ENCODE measurements at places on chromosomes 1 and 21.

DNA sequence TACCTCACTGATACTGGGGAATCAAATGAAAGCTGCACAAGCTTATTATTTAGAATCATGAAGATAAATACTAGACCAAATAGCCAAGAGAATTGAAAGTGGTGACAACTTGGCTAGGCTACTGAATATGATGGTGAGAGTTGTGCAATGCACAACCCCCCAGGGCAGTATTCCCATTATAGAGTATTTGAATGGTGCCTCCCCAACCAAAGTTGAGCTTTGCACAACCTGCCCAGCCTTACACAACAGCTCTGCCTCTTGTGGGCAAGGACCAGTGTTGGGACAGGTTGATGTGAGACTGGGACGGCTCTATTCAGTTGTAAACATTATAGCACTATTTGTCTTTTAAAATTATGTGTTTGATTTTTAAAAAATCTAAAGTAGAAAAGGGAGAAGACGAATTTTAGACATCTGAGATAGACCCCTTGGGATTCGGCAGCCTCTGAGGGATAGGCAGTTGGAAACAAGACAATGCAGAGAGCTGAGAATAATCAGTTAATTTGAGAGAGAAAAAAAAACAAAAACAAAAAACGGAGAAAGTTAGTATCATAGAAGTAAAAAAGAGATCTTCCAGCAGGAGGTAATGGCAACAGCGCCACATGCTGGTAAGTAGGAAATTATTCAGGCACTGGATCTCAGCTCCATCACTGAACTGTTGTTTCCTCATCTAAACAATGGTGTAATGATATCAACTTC, 91.0 kb upstream of the KCNA3 start:
- DNase-seq, result peak; percentile 31

DNA sequence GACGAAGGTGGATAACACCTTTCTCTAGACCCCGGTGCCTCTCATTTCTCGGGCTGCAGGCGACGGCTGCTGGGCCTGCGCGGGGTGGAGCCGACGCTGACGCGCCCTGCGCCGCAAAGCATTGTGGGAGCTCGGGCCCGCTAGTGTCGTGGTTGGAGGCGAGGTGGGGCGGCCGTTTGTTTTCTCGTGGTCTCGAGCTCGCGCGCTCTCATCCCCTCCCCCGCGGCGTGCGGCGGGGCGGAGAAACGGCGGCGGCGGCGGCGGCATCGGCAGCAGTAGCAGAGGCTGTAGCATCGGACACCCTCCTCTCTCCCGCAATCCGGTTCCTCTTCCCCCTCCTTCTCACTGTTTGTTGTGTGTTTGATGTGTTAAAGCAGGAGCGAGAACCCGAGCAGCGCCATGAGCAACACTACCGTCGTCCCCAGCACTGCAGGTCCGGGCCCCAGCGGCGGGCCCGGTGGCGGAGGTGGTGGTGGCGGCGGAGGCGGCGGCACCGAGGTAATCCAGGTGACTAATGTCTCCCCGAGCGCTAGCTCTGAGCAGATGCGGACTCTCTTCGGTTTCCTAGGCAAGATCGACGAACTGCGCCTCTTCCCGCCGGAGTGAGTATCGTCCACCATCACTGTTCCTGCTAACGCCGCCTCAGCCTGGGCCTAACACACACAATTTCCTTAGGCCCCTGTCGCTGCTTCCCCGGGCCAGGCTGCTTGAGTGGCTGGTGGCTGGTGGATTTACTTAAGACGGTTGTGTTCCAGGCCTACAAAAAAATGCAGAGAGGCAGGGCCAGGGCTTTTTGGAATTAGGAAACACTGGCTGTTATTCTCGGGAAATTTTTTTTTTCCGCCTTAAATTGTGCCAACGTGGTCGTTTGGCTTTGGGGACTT, at the start of gene SRSF11:
Gene SRSF11, plus strand, starts transcription at position 143 of the 884 bp plus-strand sequence. Its CDS starts 257 bp downstream, at position 400.
- peak; percentile 97 for DNase-seq

GRCh38 chr1:209761011-209761635, 5.3 kb downstream of the TRAF3IP3 start:
- no peak for DNase-seq

GRCh38 chr1:220182111-220182510, 88.2 kb downstream of the IARS2 start:
- no peak for DNase-seq

- no peak for DNase-seq
These were observed 178.0 kb upstream of the GALNT2 start for GRCh38 chr1:229889031-229889517.

- DNase-seq, result no peak
These were observed 2.7 kb upstream of the F5 start for GRCh38 chr1:169588785-169589485.

- no peak for DNase-seq
These were observed 129.7 kb upstream of the ADGRL2 start for GRCh38 chr1:81671038-81671437.

DNA sequence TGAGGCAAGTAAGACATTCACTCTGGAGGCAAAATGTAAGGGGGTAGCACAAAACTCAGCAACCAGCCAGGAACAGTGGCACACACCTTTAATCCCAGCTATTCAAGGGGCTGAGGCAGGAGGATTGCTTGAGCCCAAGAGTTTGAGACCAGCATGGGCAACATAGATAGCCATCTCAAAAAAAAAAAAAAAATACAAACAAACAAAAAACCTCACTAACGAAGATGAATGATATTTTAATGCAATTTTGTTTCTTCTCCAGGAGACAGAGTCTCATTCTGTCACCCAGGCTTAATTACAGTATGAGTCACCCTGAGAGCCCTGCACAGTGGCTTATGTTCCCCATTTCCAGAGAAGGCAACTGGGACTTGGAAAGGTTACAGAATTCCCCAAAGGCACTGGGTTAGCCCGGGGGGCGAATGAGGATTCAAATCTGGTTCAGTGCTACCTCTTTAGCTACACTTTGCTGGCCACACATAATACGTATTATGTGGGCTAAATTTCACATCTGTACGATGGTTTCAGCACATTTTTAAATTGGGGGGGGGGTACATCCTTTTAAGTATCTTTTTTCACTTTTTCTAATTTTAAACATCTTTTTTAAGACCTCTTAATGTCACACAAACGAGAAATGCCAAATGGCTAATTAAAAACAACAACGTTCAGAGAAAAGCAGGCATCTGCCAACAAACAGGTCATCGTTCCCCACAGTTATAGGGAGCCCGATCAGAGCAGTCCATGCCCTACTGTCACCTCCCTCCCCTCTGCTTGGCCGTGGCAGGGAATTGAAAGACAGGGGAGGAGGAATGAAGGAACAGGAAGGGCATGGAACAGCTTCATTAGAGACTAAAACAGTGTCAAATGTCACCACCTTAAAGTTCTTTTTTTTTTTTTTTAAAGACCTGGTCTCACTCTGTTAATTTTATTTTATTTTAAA, 3.5 kb downstream of the CELA2A start:
- no peak for DNase-seq

- DNase-seq, result no peak
These were observed 49.6 kb upstream of the LBR start for GRCh38 chr1:225477296-225477911.

DNA sequence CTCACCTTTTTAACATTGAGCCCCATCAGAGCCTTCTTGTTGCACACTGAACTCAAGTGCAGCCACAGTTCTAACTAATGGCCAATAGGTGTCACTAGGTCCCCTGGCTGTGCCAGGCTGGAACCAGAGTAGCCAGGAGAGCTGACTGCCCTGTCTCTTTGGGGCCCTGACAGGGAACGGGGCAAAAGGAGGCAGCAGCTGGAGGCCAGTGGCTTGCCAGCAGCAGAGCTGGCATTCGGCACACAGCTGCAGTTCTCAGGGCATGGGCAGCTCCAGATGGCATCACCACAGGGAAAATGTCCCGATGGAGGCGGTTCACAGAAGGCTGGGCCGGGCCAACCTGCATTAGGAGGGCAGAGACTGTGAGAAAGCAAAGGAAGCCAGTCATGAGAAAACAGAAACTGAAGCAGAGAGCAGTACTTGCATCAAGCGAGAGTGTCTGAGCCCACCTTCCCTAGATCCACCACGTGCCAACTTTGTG, 188.6 kb downstream of the FCRL5 start:
- no peak for DNase-seq

- no peak for DNase-seq
These were observed 23.0 kb downstream of the RGS2 start for GRCh38 chr1:192831706-192832355.

GRCh38 chr1:103218821-103219220, 110.5 kb upstream of the COL11A1 start:
- no peak for DNase-seq

GRCh38 chr1:151526735-151527525, 13.2 kb upstream of the TUFT1 start:
- no peak for DNase-seq

DNA sequence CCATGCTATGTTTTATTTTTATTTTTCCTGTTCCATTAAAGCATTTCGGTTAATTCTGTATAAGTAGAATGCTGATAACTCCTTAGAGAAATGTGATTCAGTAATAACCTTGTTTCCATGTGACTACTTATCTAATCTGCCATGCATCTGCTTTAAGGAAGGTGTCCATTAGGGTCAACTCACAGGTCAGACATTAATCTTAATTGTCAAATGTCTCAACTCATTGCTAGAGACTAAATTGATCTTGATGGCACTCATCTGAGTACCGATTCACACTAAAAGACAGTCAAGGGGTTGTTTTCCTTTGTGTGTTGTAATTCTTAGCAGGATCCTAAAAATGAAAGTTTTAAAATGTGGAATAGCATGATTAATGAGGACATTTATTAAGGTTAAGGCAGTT, 41.8 kb downstream of the ITSN1 start:
- DNase-seq, result no peak

DNA sequence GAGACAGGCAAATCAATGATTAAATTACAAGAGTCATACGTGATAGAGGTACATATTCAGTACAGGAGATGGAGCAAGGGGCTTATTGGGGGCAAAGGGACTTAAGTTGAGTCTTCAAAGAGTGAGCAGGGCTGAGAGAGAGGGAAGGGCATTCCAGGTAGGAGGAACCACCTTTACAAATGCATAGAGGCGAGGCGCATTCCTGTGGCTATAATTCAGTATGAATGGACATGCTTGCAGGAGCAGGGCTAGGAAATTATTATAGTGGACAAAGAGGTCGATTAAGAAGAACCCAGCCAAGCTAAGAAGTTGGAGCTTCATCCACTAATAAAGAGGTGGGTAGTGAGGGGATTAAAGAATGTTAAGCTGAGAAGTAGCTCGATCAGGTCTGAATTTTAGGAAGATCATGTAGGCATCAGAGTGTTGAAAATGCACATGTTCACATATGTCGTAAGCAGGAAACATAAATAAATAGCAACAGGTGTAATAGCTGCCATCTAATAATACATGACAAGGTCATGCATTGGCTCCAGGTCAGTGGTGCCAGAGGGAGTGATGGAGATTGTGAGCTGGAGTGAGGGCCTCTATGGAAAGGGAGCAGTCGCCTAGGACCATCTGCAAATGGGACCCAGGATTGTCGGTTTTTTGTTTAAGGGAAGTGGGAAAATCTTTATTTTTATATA, 12.0 kb upstream of the HNRNPU start:
- no peak for DNase-seq

- no peak for DNase-seq
These were observed 35.2 kb downstream of the MAP3K21 start for GRCh38 chr1:233362743-233363142.

DNA sequence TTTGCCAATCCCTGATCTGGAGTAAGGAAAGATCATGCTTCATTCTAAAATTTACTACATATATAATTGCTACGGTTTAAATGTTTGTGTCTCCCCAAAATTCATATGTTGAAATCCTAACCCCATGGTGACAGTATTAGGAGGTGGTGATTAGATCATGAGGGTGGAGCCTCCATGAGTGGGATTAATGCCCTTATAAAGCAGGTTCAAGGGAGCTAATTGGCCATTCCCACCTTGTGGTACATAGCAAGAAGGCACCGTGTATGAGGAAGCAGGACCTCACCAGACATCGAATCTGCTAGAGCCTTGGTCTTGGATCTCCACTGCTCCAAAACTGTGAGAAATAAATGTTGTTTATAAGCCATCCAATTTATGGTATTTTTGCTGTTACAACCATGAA, 55.5 kb downstream of the GADD45A start:
- DNase-seq, result no peak

- DNase-seq, result no peak
These were observed 114.6 kb downstream of the LIPI start for GRCh38 chr21:14096172-14096571.

DNA sequence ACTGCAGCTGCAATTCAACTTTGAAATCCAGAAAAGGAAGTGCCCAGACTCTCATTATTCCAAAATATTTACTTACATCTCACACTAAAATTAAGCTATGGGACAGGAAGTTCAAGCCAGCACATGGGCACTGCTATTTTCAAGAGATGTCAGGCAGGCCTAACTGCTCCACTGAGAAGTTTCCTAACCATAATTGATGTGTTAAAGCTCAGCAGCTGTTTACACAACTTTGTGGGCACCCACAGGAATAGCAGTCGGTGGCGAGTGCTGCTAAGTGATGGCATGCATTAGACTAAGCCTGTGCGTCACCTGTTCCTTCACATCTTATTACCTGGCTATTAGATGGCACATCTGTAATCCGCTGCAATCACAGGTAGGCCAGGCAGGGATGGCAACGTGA, 303.3 kb upstream of the DAB1 start:
- no peak for DNase-seq

DNA sequence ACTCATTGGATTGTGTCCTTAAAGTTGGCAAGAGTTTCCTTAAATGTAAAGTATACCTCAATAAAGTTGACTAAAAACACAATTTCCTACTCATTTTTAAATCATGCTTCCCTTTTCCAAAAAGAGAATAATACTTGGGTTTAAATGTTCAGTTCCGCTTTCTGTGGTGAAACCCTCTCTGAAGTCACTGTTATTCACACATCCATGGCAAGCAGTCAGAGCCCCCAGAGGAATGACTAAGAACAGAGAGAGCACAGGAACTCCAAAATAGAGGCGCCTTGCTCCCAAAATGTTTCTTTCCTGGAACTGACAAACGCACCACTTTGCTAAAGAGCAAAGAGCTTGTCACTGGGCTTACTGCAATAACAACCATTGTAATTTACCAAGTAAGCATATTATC, 142.5 kb downstream of the TIAM1 start:
- no peak for DNase-seq

DNA sequence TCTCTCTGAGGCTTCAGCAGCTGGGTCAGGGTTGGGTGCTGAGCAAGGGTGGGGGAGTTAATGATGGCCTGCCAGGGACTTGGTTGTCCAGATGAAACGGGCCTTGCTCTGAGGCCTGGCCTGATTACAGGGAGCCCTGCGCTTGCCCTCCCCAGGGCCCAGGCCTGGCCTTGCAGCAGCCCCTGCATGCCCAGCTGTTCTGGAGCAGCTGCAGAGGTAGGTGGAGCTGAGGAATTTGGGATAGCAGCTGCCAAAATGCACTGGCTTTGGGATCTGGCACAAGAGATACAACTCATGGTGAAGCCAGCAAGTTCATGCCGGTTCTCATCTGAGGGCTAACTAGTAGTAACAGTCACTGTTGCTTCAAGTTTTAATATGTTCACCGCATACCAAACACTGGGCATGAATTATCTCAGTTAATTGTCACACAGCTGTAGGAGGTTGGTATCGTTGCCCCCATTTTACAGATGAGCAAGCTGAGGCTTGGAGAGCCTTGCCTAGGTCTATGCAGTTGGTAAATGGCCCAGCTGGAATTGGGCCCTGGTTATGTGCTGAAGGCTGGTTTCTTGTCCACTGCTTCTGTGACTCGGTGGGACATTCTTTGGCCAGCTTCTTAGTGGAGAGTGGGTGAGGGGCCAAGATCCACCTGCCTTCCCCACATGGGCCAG, 7.3 kb upstream of the SERINC2 start:
- DNase-seq, result no peak

- DNase-seq, result no peak
These were observed 107.6 kb downstream of the EPHB2 start for GRCh38 chr1:22818061-22818770.
